ENCODE measurements at places on chromosomes 3 and 15.

DNA sequence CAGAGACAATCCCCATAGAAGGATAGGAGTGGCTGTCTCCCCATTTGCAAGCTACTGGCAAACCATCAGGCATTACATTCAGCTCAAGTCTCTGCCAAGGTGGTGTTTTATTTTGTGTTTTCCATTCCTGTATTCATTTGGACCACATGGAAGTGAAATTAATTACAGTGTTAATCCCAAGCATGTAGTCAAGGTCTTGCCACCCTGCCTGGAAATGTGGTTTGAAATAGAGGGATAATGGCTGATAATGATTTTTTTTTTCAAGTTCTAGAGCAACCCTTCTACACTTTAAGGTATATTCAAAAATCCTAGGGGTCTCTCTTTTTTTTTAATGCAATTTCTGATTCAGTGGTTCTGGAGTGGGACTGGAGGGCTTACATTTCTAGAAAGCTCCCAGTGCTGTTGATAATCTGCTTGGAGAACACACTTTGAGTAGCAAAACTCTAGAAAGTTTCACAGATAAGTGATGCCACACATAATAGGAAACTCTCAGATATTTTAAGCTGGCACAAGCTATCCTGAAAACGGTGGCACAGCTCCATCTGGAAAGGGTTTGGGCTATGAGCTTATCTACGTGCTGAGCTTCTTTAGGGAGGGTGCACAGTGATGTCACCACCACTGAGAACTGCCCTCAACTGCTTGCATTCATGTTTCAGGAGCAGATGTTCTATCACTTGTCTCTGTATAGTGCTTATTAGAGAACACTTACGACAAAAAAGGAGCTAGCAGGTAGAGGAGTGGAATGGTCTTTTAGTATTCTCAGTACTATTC is 140.1 kb upstream of the IL12A start:
- no peak for DNase-seq

GRCh38 chr3:133211856-133212255 is 173.7 kb downstream of the TMEM108 start:
- DNase-seq, result no peak

GRCh38 chr3:8851703-8852102 is 82.3 kb upstream of the OXTR start:
- no peak for DNase-seq

DNA sequence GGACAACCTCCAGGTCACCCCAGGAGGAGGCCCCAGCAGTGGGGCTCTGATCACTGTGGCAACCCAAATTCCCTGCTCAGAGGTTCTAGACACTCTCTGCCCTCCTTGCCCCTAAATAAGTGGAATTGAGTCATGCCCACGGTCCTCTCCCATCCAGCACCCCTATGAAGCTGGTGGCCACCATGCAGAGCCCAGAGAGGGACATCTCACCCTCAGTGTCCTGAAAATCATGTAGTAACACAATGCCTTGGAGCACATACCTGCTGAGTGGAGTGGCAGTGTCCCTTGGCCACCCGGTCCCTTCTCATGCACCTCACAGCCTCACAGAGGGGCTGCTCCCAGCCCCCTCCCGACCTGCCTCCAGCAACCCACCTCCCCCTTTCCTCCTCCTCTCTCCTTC is 114.3 kb upstream of the MEF2A start:
- DNase-seq, result no peak

- no peak for DNase-seq
Measured at GRCh38 chr15:48178648-48178931, 495 bp upstream of the MYEF2 start.

DNA sequence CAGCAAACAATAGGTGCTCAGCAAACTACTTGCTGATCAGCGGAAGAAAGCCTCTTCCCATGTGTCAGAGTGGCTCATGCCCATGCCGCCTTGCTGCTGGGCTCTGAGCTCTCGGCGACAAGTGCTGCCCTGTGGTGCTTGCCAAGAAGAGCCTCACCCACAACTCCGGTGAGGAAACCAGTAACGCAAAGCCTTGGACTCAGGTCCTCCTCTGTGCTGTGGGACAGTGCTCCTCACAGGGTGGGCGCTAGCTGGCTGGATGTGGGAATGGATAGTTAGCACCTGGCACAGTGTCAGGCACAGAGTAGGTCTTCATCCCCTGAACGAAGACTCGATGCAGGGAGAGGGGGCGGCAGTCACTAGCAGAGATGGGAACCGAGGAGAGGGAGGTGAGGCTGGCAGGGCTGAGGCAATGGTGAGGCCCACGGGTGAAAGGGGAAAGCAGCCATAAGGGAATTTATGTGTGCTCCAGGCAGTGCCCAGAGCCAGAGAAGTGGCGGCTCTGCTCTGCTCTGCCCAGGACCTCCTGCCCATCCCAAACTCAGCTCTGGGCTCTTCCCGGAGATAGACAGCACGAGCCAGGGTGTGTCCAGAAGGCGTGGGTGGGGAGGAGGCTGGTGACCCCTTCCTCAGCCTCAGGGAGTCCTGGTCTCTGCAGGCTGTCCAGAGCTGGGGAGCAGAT is 55.7 kb downstream of the IQSEC1 start:
- no peak for DNase-seq

- DNase-seq, result no peak
Measured at GRCh38 chr3:35894735-35895134, 255.4 kb downstream of the ARPP21 start.

- DNase-seq, result no peak
Measured at GRCh38 chr3:186471771-186472170, 72.4 kb downstream of the CRYGS start.

DNA sequence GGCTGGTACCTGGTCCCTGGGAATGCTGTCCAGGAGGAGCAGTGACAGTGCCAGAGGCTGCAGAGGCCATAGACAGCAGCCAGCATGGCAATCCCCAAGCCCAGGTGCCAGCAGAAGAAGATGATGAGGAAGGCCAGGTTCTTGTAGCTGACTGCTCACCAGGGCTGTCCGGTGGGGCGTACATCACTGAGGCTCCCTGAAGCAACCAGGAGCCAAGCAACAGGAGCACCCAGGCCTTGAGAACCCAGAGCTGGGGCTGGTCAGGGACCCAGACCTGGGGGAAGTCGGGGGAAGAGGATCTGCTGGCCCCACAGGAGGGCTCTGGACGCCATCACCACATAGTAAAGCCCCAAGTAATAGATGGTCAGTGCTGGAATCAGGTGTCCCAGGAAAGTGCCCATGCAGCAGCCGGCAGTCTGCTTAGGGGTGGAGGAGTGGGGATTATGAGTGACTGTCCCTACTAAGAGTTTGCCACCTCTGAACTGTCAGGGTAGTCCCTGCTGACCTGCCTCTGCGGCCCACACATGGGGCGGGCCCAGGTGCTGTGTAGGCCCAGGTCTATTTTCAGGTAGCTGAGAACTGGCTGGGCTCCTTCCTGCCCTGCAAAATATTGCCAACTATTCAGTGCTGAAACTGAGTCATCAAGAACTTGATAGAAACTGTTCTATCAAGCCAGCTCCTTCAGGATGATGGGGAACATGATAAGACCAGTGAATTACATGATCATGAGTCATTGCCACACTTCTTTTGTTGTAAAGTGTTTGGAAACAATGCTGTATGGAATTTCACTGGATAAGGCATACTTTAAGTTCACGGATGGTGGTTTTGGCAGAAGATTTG is 68.7 kb downstream of the CHRD start:
- no peak for DNase-seq

DNA sequence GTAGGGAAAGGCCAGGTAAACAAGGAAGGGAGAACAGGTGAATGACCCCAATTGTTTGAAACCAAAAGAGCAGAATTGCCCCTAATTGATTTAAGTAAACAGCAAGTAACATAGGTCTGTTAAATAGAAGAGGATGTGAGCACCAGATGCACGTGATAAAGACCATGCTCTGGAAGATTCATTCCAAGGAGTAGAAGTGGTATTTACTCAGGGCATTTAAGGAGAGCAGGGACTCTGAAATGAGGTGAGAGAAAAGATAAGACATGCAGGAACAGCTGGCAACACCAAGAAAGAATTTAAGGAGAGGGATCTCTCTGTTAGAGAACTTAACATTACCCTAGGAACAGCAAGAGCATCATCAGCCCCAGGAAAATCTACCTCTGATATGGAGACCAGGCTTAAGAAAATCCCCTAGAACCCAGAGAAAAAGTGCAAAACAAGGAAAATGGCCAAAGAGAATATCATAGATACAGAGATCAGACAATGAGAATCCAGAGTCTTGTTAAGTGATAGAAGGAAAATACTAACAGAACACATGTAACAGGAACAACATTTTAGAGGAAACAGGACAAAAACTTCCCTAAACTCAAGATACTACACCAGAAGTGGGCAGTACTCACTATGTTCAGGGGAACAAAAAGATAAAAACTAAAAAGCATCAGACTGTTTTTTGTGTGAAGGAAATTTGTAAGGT is 6.4 kb downstream of the NUDT16 start:
- no peak for DNase-seq

- DNase-seq, result no peak
Measured at GRCh38 chr3:69309814-69310213, 76.1 kb downstream of the FRMD4B start.

DNA sequence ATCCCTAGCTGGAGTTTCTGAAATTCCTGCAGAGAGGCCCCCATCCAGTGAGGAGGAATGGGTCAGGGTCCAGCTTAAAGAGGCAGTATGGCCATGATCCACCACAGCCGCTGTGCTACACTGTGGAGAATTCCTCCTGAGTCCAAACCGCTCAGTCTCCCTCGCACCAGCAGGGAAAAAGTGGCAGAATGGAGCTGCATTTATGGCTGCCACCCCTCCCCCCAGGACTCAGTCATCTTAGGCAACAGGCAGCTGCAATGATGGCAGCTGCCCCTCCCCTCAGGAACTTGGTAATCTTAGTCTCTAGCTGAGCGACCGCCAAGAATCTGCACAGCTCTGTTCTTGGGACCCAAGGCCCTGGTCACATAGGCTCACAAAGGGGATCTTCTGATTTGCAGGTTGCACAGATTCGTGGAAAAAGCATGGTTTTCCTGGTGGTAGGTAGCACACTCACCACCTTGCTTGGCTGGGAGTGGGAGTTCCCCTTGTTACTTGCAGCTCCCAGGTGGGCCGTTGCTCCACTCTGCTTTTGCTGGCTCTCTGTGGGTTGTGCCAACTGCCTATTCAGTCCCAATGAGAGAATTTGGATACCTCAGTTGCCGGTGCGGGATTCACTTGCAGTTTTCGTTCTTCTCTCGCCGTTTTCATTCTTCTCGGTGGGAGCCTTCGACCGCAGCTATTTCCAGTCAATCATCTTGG is 204.1 kb downstream of the STXBP5L start:
- DNase-seq, result no peak

DNA sequence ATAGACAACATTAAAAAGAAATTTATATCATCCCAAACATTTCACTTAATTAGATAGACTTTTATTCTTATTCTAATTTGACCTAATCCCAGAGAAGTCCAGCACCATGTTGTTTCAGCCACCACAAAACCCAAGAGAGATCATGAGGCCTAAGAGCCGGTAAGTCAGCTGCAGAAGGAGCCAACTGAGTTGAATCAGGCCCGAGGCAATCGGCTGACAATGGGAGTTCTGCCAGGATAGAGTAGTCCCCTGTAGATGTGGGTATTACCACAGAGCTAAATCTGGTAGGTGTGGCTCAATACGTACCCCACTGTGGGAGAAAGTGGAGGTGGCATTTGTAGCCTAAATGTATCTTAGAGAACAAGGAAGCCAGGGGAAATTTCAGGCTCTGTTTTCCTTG is 49.7 kb upstream of the UMPS start:
- DNase-seq, result no peak

GRCh38 chr15:51382787-51383186 is 41.3 kb downstream of the GLDN start:
- DNase-seq, result no peak

DNA sequence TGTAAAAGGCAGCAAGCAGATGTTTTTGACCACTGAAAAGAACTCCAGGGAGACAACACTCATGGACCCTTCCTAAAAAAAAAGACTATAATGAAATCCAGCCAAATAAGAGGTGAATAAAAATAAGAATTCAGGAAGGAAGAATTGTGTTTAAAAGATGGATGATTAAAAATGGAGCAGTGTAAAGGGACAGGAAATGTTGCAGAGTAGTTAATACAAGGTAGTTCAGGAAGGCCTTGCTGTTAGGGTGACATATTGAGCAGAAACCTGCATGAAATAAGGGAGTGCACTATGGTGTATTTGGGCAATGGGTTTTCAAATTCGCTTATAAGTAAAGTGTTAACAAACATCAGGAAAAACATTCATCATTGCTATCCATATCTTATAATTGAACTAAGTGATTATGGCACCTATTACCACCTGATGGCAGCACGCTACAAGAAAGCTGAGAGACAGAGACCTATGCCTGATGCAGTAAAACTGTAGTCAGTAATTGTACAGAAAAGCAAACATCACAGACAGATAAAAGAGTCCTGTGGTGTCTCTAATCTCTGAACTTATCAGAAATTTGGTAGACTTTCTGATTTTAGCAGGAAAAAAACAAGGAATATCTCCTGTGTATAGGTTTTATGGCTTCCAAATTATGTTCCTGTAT is 5.8 kb upstream of the DBR1 start:
- no peak for DNase-seq

GRCh38 chr3:23953523-23953922 is 8.4 kb downstream of the NR1D2 start:
- DNase-seq, result no peak

DNA sequence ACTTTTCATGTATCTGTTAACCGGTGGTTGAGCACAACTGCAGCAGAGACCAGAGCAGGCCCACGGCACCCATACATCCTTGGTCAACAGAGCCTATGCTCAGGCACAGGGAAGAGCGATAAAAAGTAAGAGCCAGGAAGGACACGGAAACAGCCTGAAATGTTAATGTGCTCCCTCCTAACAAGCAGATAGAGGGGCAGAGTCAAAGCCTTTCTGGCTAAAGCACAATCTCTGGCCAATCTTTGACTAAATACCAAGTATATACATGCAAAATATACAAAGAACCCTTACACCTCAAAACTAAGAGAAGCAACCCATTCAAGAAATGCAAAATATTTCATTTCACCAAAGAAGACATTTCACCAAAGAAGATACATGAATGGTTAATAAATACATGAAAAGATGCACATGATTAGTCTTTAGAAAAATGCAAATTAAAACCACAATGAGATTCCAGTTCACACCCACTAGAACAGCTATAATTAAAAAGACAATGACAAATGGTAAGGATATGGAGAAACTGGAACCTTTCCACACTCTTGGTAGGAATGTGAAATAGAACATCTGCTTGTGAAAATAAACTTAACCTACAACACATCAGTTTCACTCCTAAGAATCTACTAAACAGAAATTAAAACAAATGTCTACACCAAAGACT is 88.0 kb downstream of the OSBPL10 start:
- DNase-seq, result no peak

DNA sequence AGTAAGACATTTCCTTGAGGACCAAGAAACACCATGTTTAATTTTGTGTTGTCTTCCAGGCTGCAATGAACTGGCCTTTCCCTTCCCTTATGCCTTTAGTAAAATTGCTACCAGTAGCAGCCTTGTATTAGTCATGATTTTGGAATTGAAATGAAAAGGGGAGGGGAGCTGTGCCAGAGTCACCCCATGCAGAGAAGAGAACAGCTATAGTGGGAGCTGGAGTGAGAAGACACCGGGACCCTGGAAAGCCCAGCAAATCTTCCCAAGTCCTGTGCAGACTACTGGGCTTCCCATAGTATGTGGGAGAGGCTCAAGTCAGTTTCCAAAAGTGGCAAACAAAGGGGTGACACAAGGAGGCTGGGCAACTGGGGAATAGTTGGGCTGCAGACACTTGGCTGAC is 178.5 kb downstream of the NR1D2 start:
- no peak for DNase-seq

Data from activated CD8-positive, alpha-beta memory T cell treated with anti-CD3 and anti-CD28 coated beads, Interleukin-2, amount 50 U/mL, for 4 hours (primary cell).